ENCODE measurements at places on chromosomes 2 and 18.
A peak's percentile ranks its signal among the peaks of the same experiment; 100 is the strongest.

- no peaks in the 10 kb centered on the region for H3K4me1 ChIP-seq
- H3K27ac ChIP-seq, result no peak overlapping the region
- no peaks in the 10 kb centered on the region for H3K36me3 ChIP-seq
- H3K27me3 ChIP-seq, result peaks cover 3% of the 10 kb centered on the region
- DNase-seq, result no peak
- H3K4me3 ChIP-seq, result no peak overlapping the region
Measured at GRCh38 chr2:55966401-55967118, 43.0 kb upstream of the EFEMP1 start.

GRCh38 chr2:97663626-97663961, 250 bp downstream of the ACTR1B start:
- H3K4me1 ChIP-seq, result peaks cover 8% of the 10 kb centered on the region
- H3K4me3 ChIP-seq, result peak overlapping the region; percentile 70
- H3K27ac ChIP-seq, result peak overlapping the region; percentile 96
- no peaks in the 10 kb centered on the region for H3K27me3 ChIP-seq
- H3K36me3 ChIP-seq, result peaks cover 3% of the 10 kb centered on the region

DNA sequence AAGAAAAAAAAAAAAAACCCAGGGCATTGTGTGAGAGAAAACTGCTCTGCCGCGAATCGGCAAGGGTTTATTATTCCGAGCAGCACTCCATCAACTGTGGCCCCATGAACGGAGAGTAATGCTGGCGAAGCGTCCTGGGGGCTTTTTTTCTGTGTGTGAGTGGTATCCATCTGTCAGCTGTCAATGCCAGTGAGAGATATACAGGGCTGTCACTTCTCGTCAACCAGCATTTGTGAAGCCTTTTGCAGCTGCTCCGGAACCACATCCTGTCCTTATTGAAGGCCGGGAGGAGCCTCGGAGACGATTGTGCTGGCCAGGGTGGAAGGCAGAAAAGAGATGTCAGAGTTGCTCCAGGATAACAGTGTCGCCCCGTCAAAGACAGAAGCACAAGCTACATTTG, 356.9 kb upstream of the SMIM21 start:
- H3K27me3 ChIP-seq, result peaks cover under 1% of the 10 kb centered on the region
- no peaks in the 10 kb centered on the region for H3K36me3 ChIP-seq
- no peak overlapping the region for H3K4me3 ChIP-seq

DNA sequence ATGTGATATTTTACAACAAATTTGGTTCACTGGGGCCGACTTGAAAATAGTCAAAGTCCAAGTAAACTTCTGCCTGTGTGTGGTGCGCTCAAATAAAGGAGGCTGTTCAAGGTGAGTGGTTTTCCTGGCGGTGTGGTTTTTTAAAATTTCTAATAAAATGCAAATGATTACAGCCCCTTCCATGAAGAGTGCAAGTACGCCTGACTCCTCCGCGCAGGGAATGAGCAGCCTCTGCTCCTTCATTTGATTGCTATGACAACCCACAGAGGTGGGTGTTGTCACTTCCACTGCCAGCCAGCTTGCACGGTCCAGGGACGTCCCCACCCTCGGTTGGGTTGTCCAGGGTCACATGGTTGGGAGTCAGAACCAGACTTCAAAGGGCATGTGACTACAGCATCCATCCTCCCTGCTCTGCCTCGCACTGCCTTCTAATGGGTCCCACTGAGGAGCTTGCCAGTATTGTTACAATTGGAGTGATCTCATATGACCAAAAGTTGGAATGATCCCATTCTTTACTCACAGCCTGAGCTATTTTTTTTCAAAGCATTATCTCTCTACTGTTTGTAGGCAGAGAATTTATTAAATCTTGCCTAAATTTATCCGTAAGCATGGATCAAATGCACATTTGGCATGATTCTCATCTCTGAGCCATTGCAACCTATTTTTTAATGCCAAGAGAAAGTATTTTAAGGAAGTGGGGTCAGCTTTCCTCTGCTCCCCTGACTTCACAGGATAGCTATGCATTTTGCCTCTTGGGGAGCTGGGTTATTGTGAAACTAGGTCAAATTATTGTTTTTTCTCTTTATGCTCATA, 121.3 kb downstream of the AGAP1 start:
- H3K27me3 ChIP-seq, result no peaks in the 10 kb centered on the region
- no peak for DNase-seq
- H3K4me1 ChIP-seq, result no peaks in the 10 kb centered on the region
- H3K27ac ChIP-seq, result no peak overlapping the region

GRCh38 chr2:138485019-138485418, 16.6 kb upstream of the SPOPL start:
- H3K36me3 ChIP-seq, result no peaks in the 10 kb centered on the region
- no peak for DNase-seq
- no peaks in the 10 kb centered on the region for H3K27me3 ChIP-seq
- H3K4me3 ChIP-seq, result no peak overlapping the region
- no peaks in the 10 kb centered on the region for H3K4me1 ChIP-seq

GRCh38 chr18:79241755-79242154, 154.0 kb upstream of the NFATC1 start:
- no peaks in the 10 kb centered on the region for H3K27me3 ChIP-seq
- no peak overlapping the region for H3K4me3 ChIP-seq
- no peaks in the 10 kb centered on the region for H3K4me1 ChIP-seq
- no peak overlapping the region for H3K27ac ChIP-seq

DNA sequence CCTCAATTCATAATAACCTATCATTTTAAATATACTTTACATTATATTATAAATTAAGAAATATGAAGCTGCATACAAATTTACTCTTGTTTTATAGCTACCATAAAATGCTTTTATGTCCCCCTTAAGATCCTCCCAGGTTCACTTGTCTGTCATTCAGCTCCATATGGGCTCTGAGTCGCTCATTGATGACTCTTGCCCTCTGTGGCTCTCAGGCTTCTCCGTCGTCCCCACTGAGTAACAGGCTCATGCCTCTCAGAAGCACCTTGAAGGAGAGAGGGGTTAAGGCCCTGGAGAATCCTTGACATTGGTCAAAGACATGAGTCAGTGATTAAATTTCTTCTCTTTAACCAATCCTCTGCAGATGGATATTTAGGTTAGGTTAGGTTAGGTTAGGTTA, 6.2 kb upstream of the MCM6 start:
- H3K4me3 ChIP-seq, result no peak overlapping the region
- no peaks in the 10 kb centered on the region for H3K36me3 ChIP-seq
- H3K4me1 ChIP-seq, result no peaks in the 10 kb centered on the region

- no peaks in the 10 kb centered on the region for H3K4me1 ChIP-seq
- H3K27me3 ChIP-seq, result no peaks in the 10 kb centered on the region
- no peak overlapping the region for H3K4me3 ChIP-seq
- no peak for DNase-seq
Measured at GRCh38 chr18:67500522-67501205, 15.9 kb downstream of the DSEL start.

GRCh38 chr2:75894170-75894569, 183.5 kb upstream of the GCFC2 start:
- H3K4me3 ChIP-seq, result no peak overlapping the region
- no peaks in the 10 kb centered on the region for H3K27me3 ChIP-seq
- H3K27ac ChIP-seq, result no peak overlapping the region
- no peak for DNase-seq

- no peak overlapping the region for H3K27ac ChIP-seq
- no peaks in the 10 kb centered on the region for H3K36me3 ChIP-seq
- H3K27me3 ChIP-seq, result no peaks in the 10 kb centered on the region
- no peaks in the 10 kb centered on the region for H3K4me1 ChIP-seq
Measured at GRCh38 chr18:33934258-33934657, 290.5 kb downstream of the NOL4 start.

GRCh38 chr18:50558948-50559751, 737 bp upstream of the MAPK4 start:
- H3K36me3 ChIP-seq, result no peaks in the 10 kb centered on the region
- H3K4me3 ChIP-seq, result peak overlapping the region; percentile 76
- H3K27ac ChIP-seq, result peak overlapping the region; percentile 21

DNA sequence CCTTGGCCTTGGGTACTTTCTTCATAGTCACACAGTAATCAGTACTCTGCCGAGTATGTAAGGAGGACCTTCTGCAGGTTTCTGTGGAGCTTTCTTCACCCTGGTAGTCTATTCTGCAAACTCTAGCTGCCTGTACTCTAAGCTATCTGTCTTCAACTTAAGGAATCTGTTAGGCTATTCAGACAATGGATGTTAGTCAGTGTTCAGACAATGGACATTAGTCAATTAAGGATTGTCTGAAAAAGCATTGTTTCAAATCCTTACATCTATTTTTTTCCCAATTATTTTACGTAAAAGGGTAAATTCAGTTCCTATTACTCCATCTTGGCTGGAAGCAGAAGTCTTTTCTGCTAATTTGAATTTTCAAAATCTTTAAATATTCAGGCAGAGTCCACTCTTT, 75.7 kb downstream of the WDR7 start:
- H3K4me1 ChIP-seq, result no peaks in the 10 kb centered on the region
- DNase-seq, result no peak
- no peak overlapping the region for H3K27ac ChIP-seq
- H3K27me3 ChIP-seq, result no peaks in the 10 kb centered on the region
- no peaks in the 10 kb centered on the region for H3K36me3 ChIP-seq

- no peak for DNase-seq
- no peaks in the 10 kb centered on the region for H3K4me1 ChIP-seq
- no peaks in the 10 kb centered on the region for H3K36me3 ChIP-seq
- no peak overlapping the region for H3K4me3 ChIP-seq
Measured at GRCh38 chr2:151946250-151946884, 118.1 kb upstream of the ARL5A start.

GRCh38 chr2:28321426-28321825, 71.2 kb upstream of the FOSL2 start:
- H3K4me3 ChIP-seq, result no peak overlapping the region
- no peaks in the 10 kb centered on the region for H3K36me3 ChIP-seq
- H3K27me3 ChIP-seq, result no peaks in the 10 kb centered on the region
- no peaks in the 10 kb centered on the region for H3K4me1 ChIP-seq

DNA sequence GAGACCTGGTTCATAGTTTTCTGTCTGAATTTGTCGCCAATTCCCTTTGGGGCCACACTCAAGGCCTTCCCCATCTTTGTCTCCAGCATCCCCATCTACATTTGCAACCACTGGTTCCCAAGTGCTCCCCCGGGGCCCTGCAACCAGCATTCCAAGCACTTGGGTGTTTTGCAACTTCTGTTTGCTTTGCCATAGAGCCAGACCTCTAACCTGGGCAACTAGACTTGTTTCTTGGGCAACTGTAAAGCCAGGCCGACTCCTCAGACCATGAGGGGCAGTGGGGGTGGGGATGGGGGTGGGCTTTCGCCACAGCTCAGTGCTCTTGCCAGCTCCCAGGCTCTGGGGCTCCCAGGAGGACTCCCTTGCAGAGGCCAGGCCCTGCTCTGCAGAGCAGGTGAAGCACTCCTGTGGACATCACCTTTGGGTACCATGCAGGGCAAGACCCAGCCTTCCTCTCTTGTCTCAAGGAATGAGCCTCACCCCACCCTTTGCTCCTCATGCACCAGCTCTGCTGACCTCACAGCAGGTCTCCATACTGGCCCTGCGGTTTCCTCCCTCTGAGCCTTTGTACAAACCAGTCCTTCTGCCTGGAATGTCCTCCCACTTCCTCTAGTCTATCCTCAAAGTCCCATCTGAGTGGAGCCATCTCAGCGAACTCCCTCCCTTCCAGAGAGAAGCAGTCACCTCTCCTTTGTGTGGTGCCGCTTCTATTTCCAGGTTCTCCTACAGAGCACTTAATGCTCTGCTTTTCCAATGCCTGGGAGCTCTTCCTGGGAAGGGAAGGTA, 126.7 kb upstream of the MYCN start:
- DNase-seq, result no peak
- peaks cover 42% of the 10 kb centered on the region for H3K4me1 ChIP-seq
- H3K36me3 ChIP-seq, result no peaks in the 10 kb centered on the region
- no peak overlapping the region for H3K27ac ChIP-seq
- H3K27me3 ChIP-seq, result no peaks in the 10 kb centered on the region
- no peak overlapping the region for H3K4me3 ChIP-seq

- DNase-seq, result no peak
- no peaks in the 10 kb centered on the region for H3K27me3 ChIP-seq
- no peaks in the 10 kb centered on the region for H3K36me3 ChIP-seq
Measured at GRCh38 chr2:54079331-54079730, 36.1 kb upstream of the ACYP2 start.

DNA sequence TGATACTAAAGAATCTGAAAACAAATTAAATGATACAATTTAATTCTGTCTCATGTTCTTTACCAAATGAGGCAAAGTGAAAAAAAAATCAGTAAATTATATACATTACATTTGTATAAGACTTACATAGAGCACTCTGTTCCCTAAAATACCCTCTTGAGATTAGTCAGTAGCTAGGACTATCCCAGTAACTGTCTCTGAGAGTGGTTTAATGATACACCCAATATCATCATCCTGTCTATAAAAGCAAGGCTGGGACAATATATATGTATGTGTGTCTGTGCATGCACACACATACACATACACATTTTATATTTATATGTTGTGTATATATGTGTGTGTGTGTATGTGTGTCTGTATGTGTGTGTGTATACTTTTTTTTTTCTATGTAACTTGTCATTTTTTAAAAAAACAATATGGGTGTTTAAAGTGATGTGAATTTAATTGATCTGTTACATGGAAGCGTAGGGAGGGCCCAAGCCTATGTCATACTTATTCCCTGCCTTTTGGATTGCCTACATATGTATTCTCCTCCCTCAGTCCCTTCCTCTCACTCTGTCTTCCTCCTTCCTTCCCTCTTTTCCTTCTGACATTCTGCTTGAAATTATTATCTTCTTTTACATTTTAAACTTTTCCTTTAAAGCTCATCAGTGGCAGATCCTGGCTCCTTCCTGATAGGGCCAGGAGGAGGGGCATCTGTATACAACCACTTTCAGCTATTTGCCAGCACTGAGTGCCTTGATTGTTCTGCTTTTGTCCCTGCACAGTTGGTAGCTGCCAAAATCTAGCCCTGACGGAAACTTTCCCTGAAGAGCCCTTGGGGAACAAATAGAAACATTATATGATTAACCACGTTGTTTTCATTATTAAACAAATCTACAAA, 6.8 kb downstream of the ASXL3 start:
- H3K4me1 ChIP-seq, result peaks cover 35% of the 10 kb centered on the region
- peak overlapping the region; percentile 69 for H3K27ac ChIP-seq
- no peak overlapping the region for H3K4me3 ChIP-seq
- no peaks in the 10 kb centered on the region for H3K27me3 ChIP-seq

DNA sequence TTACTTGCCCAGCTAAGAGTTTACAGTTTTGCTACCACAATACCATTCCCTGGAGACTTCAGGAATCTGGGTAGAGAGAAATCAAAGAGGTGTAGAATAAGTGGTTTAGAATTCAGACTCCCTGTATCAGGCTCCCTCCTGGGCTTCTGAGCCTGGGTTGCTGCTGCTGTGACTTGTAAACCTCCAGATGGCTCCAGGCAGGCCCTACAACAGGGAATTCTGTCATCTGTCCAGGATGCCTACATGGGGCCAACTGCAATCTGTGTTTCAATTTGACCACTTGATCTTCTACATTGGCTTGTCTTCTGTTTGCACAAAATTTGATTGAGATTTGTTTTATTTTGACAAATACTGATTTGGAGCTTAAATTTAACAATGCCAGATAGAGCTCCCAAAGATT, 183.9 kb downstream of the RAD51AP2 start:
- H3K27ac ChIP-seq, result no peak overlapping the region
- no peak for DNase-seq
- no peaks in the 10 kb centered on the region for H3K27me3 ChIP-seq
- H3K4me1 ChIP-seq, result no peaks in the 10 kb centered on the region

DNA sequence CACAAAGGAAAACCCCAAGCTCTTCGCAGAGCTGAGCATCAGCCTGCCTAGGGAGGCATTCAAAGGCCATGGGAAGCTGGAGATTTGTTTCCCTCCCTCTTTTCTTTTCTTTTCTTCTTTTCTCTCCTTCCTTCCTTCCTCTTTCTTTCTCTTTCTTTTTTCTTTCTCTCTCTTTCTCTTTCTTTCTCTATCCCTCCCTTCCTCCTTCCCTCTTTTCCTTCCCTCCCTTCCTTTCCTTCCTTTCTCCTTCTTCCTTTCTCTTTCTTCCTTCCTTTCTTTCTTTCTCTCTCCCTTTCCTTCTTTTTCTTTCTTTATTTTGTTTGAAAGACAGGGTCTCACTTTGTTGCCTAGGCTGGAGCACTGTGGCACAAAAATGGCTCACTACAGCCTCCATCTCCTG, 168.4 kb upstream of the ARL4C start:
- H3K4me3 ChIP-seq, result no peak overlapping the region
- no peaks in the 10 kb centered on the region for H3K27me3 ChIP-seq

All from cardiac muscle cell (in vitro differentiated cells and primary cell).